Left hindlimb (tissue), 1 donor: ENCODE measurements at places on chromosomes 2 and 18.

DNA sequence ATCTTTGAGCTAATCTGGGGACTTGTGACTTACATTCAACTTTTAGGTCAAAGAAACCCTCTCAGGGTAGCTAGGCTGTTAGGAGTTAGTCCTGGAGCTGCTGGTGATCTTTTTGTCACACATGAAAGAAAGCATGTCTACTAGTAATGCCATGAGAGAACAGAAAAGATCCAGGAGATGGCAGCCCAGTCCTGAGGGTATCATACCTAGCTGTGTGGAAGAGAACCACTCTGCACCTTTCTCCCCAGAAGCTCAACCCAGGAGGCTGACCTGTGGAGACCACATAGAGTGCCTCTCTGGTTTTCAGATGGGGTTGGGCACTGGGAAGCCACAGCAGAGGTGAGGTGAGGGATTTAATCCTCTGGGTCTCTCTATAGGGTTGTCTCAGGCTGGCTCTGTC is 460.2 kb upstream of the UBE2E3 start:
- DNase-seq, result no peak

DNA sequence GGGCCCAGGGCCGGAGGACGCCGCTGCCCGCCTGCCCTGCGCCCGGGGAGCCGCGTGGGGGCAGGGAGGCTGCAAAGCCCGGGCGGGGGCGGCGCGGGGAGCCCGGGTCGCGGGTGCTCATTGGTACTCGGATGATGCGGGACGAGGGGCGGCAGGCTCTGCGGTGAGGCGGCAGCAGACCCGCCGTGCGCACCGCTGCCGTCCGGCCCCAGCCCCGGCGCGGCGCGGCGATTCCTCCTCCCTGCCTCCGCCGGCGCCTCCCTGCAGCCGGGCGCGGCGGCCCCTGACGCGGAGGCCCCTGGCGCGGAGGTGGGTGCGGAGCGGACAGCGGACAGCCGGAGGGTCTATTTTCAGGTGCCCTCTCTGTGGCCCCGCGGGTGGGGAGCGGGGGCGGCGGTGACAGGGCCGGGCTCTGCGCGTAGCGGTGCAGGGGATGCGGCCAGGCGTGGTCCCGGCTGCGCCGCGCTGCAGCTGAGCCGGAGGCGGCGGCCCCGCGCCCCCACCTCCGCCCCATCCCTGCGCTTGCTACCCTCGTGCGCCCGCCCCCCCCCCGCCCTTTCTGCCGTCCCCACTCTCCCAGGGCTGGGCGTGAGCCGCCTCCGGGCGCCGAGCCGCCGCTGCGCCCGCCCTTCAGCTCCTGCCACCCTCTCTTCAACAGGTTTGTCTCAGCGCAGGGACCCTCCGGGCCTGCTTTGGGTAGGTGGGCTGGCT is 640 bp downstream of the SPTBN1 start:
- peak; percentile 72 for DNase-seq

GRCh38 chr18:48361801-48362200 is 47.4 kb downstream of the ZBTB7C start:
- DNase-seq, result no peak

GRCh38 chr2:157363612-157364101 is 38.0 kb upstream of the ERMN start:
- DNase-seq, result no peak
